Left lobe of liver (tissue), 2 donors: ENCODE measurements at places on chromosomes 1 and 21. TPM values are rescaled to one million over a fixed set of nuclear protein-coding genes. Genes with fewer than 3 reads are reported as not detected.

- no peak for DNase-seq
These were observed 2.5 kb downstream of the PRKCZ start for GRCh38 chr1:2052756-2053155.

DNA sequence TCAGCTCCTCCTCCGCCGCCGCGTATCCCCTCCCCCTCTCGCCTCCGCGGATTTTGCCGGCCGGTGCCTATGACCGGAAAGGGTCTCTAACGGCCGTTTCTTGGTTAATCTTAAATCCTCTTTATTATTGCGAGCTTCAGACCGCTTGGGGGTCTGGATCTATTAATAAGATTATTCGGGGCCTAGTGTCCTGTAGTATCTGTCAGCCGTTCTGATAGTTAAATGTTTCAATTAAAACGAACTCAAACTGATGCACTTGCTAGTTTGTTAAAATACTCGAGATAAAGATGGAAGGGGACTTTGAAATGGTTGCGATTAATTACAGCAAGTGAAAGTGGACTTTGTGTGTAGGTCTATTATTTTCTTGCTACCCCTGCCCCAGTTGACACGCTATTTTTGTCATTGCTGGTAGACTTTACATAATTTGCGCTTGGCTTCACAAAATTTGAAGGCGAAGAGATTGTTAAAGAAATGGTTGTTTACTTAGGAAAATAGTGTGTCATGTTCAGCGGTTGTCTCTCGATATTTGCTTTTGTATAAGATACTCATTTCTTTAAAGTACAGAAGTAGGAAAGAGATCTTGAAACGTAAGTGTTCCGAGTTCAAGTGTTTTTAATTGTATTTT lies 779 bp downstream of the SON start:
- peak; percentile 78 for DNase-seq

GRCh38 chr1:22627331-22627730 lies 9.1 kb upstream of the C1QA start:
- no peak for DNase-seq

DNA sequence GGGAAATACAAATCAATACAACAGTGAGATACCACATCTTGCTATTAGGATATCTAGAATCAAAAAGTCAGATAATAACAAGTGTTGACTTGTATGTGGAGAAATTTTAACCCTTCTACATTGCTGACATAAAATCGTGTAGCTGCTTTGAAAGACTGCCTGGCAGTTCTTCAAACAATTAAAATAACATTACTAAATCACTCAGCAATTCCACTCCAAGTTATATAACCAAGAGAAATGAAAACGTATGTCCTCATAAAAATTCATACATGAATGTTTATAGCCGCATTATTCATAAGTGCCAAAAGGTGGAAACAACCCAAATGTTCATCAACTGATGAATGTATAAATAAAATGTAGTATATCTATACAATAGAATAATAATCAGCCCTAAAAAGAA lies 164.6 kb downstream of the RASAL2 start:
- no peak for DNase-seq

DNA sequence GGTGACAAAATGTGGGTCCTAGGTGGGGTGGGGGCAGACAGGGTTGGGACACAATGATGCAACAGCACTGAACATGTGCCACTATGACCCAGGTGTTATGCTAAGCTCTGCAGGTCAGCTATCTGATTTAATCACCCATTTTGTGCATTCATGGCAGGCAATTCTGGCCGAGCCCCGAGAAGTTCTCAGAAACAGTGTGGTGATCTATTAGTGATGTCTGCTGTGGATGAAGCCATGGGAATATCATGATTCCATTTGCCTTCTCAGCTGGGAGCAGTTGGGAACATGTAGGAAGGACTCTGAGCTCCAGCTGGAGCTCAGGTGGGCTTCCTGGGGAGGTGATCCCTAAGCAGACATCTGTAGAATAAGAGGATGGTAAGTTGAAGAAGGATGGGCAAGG lies 194.0 kb upstream of the POU3F1 start:
- DNase-seq: no peak

DNA sequence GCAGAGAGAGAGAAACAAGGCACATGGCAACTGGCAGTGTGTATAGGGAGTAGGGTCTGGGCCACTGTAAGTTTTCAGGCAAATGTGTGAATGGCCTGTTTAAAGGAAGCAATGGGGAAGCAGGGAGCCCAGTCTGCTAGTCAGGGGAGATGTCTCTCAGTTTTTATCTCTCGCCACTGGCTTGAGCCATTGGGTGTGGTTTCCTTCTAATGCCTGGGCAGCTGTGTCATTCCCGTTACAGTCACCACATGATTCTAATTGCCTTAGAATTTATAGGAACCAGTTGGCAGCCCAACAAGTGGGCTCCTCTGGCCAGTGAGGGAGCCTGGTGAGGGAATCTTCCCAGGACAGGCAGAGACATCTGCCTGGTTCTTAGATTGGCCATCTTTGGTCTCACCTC lies 182.4 kb downstream of the DISC1 start:
- no peak for DNase-seq

GRCh38 chr1:34831721-34832246 lies 27.8 kb downstream of the SMIM12 start:
- peak; percentile 28 for DNase-seq

GRCh38 chr1:213596729-213597128 lies 391.0 kb upstream of the PROX1 start:
- no peak for DNase-seq

GRCh38 chr1:59730759-59731478 lies 83.8 kb upstream of the HOOK1 start:
- DNase-seq: peak; percentile 54

DNA sequence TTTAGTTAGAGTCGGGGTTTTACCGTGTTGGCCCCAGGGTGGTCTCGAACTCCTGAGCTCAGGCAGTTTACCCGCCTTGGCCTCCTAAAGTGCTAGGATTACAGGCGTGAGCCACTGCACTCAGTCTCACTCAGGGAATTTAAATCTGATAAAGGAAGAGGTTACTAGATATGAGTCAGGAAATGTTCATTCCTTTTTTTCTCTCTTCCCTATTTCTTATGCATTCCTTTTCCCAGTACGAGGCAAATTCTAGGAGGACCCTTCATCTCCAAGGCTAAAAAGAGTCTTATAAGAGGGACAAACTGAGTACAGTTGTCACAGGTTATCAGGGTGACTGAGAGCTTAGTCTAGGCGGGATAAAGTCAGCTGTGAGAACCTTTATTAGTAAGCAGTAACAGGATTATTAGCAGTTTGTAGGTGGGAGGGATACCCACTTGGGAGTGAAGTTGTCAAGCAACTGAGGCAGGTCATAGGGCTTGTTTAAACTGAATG lies 9.1 kb downstream of the MACF1 start:
- no peak for DNase-seq

DNA sequence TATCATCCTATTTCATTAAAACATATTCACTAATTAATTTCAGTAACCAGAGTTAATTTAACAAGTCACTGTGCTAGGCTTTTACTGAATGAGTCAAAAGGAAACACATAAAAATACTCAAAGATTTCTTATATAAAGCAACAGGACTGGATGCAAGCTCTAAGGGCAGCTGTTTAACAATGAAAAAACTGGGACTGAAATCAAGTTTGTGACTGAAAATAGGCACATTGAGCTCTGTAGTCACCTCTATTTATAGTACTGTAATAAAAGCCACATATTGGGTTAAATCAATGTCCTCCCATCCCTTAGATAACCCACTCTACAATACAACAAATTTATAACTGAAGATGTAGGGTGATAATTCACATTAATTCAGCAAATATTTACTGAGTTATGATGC lies 52.4 kb downstream of the SMYD3 start:
- no peak for DNase-seq

- no peak for DNase-seq
These were observed 17.1 kb upstream of the EPHA2 start for GRCh38 chr1:16172964-16173446.

GRCh38 chr1:230909974-230910754 lies 41.8 kb upstream of the C1orf198 start:
- no peak for DNase-seq

GRCh38 chr1:8742022-8742924 lies 75.2 kb downstream of the RERE start:
- no peak for DNase-seq

- no peak for DNase-seq
These were observed 6.7 kb downstream of the HLX start for GRCh38 chr1:220885971-220886370.

DNA sequence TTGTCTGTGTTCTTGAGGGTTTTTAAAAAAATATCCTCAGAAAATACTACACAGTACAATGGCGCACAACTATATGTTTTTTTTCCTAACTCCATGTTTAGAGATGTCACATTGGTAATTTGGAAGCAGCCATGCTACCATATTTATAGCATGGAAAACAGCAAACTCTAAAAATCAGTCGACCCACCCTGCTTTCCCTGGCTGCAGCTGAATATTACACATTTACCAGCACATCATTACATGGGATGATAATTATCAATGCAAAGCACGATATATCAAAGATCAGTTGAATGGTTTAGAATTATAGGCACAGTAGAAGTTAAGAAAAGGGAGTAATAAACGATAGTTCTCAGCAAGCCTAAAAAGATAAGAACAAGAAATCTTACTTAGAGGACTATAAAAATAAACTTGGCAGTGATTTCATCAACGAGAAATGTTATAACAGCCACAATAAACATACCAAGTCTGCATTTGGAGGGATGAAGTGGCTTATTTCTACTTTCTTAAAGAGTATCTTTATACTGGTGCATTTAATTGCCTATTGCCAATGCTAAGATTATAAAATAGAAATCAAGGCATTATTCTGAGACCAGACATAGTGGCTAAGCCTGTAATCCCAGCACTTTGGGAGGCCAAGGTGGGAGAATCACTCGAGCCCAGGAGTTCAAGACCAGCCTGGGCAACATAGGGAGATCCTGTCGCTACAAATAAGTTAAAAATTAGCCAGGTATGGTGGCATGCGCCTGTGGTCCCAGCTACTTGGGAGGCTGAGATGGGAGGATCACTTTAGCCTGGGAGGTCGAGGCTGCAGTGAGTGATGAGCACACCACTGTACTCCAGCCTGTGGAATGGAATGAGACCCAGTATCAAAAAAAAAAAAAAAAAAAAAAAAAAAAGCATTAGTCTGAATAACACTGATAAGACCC lies 43.4 kb downstream of the WDR64 start:
- no peak for DNase-seq

GRCh38 chr1:24874611-24875234 lies 55.4 kb downstream of the RUNX3 start:
- peak; percentile 22 for DNase-seq

- DNase-seq: no peak
These were observed 1.8 kb downstream of the FOXD3 start for GRCh38 chr1:63323865-63324778.

GRCh38 chr1:93369734-93370133 lies 24.0 kb downstream of the DR1 start:
- DNase-seq: no peak

DNA sequence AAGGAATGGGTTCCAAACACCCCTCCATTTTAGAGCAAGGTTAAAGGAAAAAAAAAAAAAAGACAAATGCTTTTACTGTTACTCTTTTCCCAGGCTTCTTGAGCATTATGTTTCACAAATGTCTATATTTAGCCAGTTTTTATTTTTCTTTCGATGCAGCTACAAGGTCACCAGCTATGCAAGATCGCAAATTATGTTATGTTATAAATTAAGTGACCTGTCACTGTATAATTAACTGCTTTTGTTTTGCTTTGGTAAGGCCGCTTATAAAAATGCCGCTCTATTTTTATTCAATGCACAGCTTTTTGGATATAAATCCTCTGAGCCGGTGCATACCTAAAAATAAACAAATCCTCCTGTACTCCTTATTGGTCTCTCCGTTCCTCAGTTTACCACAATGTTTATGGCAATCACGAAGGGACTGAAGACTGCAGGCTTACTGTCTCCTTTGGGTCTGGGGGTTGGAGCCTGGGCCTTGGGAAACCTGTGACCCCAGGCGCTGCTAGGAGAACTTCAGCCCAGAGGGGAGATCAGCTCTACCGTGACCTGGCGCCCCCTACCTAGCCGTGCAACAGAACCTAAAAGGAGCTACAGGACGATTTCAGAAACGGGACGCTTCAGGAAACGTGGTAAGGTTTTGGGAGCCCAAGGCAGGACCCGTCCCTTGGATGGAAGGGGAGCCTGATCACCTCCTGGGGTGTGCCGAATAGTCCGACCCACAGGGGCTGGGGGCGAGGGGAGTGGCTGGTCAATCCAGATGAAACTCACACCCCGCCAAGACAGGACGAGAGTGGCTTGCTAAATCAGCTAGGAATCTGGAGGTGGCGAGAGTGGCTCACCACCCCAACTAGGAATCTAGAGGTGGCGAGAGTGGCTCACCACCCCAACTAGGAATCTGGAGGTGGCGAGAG lies 101.2 kb upstream of the CD55 start:
- DNase-seq: no peak

- no peak for DNase-seq
These were observed 44.2 kb upstream of the POU3F1 start for GRCh38 chr1:38090796-38091195.

DNA sequence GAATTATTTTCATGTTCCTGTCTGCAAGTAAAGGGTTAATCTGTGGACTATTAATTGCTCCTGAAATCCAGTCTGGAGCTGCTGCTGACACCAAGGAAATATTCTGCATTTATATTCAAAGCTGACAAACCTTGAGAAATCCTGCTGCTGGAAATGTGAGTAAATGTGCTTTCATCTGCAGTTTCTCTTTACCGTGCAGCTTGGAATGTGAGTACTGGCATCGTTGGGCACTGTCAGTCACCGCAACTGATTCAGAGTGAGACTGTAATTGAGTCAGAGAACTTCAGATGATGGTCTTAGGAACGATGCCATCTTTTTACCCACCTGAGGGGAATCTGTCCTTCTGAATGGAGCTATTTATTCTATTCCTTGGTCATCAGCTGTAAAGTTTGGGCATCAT lies 420.6 kb downstream of the SIPA1L2 start:
- no peak for DNase-seq

DNA sequence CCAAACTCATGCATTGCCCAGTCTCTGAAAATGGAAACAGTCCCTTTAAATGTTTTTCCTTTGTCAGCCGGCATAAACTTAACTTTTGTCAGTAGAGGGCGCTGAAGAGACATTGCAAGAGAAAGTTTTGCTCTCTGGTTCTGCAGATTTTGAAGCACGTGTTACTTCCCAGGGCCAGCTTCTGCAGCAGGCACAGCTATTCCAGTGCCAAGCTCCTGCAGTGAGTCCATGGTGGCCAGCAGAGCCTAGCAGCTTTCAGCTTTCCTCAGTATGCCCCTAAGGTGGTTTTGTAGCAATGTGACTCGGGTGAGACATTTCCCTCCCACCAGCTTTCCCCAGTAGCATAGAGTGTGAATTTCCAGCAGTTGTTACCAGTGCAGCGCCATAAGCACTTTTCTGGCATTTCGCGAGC lies 2.6 kb upstream of the IFI44L start:
- peak; percentile 69 for DNase-seq

DNA sequence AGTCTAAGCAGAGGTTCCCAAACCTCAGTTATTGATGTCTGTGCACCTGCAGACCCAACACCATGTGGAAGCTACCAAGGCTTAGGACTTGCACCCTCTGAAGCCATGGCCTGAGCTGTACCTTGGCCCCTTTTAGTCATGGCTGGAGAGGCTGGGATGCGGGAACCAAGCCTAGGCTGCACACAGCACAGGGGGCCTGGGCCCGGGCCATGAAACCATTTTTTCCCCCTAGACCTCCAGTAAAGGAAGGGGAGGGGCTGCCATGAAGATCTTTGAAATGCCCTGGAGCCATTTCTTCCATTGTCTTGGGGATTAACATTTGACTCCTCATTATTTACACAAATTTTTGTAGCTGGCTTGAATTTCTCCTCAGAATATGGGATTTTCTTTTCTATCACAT lies 265.9 kb downstream of the PDE4B start:
- DNase-seq: no peak

Gene TSPEAR
- total RNA-seq: not detected

Gene SPRR2E
- total RNA-seq: not detected

Gene ZNF593OS
- not detected for total RNA-seq

Gene ITLN2
- total RNA-seq: not detected

Gene RPL11
- 306 TPM for total RNA-seq

Gene LGR6
- total RNA-seq: 1.4 TPM

Gene TYW3
- total RNA-seq: 6.6 TPM
